ENCODE measurements at places on chromosomes 7 and 10. TPM values are rescaled to one million over a fixed set of nuclear protein-coding genes. Genes with fewer than 3 reads are reported as not detected.

Gene PPRC1
- polyA plus RNA-seq: 23.1 TPM

Gene FGFBP3
- polyA plus RNA-seq: 0.83 TPM

Gene GNG11
- polyA plus RNA-seq: 130 TPM

Gene HOXA9
- polyA plus RNA-seq: 2.7 TPM

Gene KAZALD1
- 9.2 TPM for polyA plus RNA-seq

Gene ZNF503
- 12.7 TPM for polyA plus RNA-seq

Gene CTAGE8
- polyA plus RNA-seq: 0.95 TPM

Gene UCN3
- 1.5 TPM for polyA plus RNA-seq

Gene AGAP9
- polyA plus RNA-seq: 3.4 TPM

Gene ZNF804B
- not detected for polyA plus RNA-seq

Gene LMTK2
- 2.5 TPM for polyA plus RNA-seq

Gene POLR2J3
- 84.8 TPM for polyA plus RNA-seq

All from adipose tissue (tissue), 3 donors.